ENCODE measurements at places on chromosomes 3 and 15.

DNA sequence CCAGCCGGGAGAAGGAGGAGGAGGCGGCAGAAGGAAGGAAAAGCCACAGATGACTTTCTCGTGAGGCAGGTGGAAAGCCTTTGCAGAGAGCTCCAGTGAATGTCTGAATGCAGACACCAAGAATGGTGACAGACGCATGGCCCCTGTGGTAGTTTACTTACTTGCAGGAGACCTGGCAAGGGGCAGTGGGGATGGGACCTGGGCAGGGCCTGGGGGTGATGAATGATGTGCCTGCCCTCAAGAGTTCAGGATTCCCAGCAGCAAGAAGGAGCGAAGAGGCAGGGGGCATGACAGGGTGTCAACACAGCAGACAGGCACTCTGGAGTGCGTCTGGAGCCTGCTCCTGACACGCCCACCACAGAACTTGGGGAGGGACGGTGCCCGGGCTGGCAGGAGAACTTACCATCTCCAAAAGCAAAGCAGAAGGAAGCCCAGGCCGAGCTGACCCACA is 260.5 kb upstream of the LYSMD4 start:
- peak; percentile 55 for DNase-seq

GRCh38 chr3:128764863-128765262 is 38.9 kb downstream of the RAB7A start:
- no peak for DNase-seq

- DNase-seq, result no peak
These were observed 197.5 kb downstream of the ADAMTS9 start for GRCh38 chr3:64490180-64490724.

- peak; percentile 93 for DNase-seq
These were observed 207.1 kb downstream of the TBC1D2B start for GRCh38 chr15:77870195-77871065.

DNA sequence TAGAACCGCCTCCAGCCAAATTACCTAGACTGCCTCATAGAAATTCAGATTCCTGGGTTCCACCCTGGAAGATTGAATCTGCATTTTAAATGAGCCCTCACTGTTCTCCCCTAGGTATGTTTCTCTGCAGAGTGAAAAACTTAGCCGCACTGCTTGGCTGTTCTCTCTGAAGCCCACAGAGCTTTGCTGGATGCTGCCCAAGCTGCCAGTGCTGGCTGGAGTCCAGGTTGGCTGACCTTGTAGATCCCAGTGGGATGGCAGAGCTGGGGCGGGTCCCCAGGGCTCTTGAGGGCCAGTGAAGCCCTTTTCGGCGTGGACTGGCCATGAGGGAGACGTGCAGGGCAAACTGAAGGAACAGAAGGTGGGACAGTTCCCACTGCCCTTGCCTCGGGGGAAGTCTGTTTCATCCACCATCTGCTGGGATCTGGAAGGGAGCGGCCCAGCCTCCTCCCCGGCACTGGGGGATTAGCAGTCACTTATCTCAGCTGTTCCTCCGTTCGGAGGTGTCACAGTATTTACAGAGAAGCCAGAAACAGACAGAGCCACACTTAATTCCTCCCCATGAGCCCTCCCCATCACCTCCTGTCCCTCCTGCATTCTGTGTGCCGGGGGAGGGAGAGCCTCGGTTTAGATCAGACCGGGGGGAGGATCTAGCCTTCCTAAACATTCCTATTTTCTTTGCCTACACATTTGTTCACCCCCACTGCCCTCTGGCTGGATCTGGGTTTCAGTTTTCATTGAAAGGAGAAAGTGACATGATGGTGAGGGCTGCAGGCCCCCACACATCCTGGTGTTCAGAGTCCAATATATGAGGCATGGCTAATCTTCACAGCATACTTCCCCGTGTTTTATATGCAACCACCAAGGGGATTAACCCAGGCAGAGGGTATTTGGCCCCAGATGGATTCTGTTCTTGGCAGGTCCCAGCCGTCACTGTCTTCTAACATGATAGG is 4.1 kb upstream of the ACTC1 start:
- DNase-seq, result peak; percentile 97

DNA sequence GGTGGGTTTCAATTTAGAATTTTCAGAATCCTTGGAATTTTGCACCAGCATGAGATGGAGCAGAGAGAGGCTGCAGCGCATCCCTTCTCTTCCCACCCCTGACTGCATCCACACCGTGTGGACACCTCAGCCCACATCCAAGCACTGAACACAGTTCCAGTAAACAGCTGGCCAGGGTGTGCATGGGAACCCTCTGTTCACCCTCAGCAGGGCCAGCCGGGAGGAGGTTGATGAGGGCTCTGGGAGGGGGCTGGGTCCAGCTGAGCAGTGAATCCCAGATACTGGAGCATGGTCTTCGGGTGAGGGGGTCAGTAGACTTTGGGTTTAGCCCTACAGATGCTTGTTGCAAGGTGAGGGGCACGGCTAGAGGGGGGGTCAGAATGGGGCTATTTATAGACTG is 85.8 kb downstream of the RPLP1 start:
- DNase-seq, result no peak

DNA sequence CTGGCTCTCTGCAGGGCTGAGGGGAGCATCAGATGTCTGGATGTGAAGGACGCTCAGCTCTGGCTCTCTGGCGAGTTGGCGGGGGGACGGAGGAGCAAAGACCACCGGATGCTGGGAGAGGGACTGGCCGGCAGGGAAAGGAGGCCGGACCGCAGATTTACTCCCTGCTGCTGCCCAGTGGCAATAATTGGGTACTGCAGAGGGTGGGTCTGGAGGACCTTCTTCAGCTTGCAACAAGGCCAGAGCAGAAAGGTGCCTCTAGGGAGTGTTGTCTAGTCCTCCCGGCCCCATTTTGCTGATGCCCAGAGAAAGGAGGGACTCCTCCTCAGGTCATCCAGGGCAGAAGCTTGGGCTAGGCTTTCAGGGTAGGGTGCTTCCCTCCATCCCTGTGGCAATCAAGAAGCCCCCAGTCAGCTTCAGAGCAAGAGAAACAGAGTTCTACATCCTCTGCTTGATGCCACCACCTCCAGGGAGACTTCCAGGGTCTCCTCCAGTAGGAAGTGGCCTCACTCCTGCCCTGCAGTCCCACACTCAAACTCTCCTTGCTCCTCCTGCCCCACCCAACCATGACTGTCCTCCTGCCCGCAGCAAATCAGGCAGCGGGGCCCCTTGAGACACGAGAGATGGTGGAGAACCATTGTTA is 20.3 kb upstream of the CSPG4 start:
- DNase-seq, result peak; percentile 92

GRCh38 chr3:187015903-187016638 is 85.7 kb downstream of the ST6GAL1 start:
- no peak for DNase-seq

GRCh38 chr3:124413989-124414598 is 316.2 kb upstream of the UMPS start:
- no peak for DNase-seq

DNA sequence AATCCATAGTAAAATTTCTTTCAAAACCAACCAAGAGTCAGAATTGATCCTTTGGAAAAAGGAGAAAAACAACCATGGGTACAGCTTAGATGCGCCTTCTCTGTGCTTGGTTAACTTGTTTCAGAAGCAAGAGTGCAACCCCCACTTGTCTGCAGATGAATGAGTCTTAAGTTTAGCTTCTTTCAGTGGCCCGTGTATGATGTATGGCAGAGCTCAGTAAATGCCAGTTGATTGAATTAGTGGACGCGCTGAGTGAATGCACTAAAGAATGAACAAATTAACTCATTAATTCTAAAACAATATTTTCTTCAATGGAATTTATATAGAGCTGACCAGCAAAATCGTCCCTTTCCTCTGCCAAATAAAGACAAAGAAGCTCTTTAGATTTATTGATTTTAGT is 67.0 kb upstream of the ARHGEF3 start:
- DNase-seq, result no peak

DNA sequence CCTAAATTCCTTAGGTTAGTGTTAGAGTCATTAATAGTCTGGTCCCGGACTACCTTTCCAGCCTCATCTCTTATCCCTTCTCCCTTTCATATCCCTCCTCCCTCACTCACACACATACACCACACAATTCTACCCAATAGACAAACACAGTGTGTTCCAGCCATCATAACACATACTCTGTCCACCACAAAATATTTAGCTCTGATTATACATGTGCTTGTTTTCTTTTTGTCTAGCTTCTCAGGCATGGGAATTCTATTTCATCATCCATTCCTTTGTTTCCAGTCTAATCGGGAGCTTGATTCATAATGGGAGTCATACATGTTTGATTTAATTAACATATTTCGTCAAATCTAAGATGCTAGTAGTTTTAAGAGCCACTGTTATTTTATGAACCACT is 161.8 kb upstream of the BFSP2 start:
- DNase-seq, result no peak

GRCh38 chr3:196399485-196399945 is 32.7 kb downstream of the UBXN7 start:
- no peak for DNase-seq

GRCh38 chr3:119235151-119235550 is 5.5 kb downstream of the B4GALT4 start:
- no peak for DNase-seq

- DNase-seq, result no peak
These were observed 315.0 kb upstream of the LRRFIP2 start for GRCh38 chr3:37489355-37489754.

DNA sequence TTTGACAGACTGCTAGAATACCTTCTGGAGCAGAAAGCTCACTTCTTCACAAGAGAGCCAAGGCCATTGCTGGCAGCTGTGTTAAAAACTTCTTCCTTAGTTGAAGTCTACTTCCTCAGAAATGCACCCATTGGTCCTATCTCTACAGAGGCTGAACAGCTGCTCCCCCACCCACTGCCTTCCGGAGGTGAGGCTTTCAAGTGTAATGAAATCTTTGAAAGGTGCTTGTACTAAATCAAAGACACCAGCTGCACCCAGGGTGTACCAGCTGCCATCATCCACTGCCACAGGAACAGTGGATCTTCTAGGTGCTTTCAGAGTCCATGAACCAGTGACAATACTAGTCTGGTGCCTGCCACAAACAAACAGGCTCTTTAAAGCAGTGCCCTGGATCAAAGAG is 26.4 kb upstream of the HERC1 start:
- DNase-seq, result no peak

DNA sequence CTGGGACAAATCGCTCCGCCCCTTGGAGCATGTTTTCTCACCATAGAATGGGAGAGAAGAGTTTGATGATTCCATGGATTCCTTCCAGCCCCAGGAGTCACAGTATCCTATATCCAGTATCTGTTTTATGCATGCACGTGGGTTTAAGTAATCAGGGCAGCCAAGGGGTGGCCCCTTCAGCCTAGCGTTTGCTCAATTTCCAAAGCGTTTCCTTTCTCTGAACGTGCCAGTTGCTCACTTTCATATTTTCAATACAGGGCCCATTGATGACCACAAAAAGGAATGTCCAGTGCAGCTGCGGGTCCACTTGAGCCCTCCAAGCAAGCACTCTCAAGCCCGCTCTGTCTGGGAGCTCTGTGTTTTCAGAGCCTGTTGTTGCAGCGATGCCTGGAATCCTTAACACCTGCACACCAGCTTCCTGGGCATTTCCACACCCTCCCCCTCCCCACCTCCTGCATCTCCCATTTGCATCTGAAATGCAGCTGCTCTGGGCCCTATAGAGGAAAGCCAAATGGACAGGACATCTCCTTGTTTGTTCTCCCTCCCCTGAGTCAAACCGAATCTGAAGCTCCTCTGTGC is 164.3 kb upstream of the LPP start:
- DNase-seq, result peak; percentile 83

DNA sequence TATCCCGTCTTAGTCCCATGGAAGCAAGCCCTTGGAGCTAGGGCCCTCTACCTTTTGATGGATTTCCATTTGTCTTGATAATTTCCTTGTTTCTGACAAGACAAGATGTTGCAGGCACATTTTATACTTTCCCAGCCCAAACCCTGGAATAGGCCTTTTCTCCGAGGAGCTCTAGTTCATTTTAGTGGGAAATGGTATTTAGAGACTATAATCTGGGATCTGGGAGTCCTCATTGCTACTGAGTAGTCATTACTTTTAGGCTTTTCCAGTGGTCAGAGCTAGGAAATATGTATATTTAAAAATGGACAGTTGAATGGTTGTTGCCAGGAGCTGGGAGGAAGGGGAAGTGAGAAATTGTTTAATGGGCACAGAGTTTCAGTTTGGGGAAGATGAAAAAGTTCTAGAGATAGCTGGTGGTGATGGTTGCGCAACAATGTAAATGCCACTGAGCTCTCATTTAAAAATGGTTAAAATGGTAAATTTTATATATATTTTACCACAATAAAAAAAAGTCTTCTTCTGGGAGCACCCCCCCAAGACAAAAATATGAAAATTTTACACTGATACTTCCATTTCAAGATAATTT is 31.6 kb downstream of the MLH1 start:
- DNase-seq, result no peak

GRCh38 chr15:33795070-33795469 is 173.2 kb upstream of the CHRM5 start:
- DNase-seq, result no peak

GRCh38 chr3:121883507-121883906 is 10.7 kb upstream of the SLC15A2 start:
- no peak for DNase-seq

- peak; percentile 37 for DNase-seq
These were observed 49.6 kb upstream of the BNIP2 start for GRCh38 chr15:59738676-59739075.

DNA sequence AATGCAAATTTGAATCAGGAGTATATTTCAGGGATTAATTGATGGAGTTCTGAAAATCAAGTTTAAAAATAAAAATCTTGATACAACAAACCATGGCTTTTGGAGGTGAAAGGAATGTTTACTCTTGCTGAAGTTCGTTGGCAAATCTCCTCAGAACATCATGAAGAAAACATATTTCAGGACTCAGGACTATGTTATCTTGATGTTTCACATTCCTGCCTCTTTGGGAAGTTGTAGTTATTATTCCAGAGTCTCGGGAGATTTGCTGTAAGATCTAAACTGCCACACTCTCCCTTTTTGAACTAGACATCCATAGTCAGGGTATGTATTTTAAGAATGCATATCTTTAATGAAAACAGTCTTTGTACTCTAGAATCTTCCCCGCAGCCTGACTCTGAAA is 271.2 kb downstream of the RBMS3 start:
- DNase-seq, result no peak

DNA sequence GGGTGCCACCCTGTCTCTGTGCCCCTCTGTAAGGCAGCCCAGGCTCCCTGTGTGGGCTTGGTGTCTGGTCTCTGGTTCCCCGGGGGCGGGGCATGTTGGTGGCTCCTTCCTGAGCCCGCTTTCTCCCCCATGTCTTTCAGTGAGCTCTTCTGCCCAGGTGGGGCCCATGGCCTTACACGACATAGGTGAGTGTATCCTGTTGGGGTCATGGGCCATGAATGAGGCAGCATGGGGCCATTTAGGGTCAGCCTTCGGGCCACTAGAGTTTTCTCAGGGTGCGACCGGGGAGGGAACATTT is 195.1 kb downstream of the UBE3A start:
- peak; percentile 24 for DNase-seq

GRCh38 chr3:65030847-65031463 is 343.2 kb upstream of the ADAMTS9 start:
- peak; percentile 90 for DNase-seq
